T-helper 17 cell (primary cell): ENCODE measurements at places on chromosomes 16 and 17. TPM values are rescaled to one million over a fixed set of nuclear protein-coding genes. Genes with fewer than 3 reads are reported as not detected.

Gene COX4I1
- 533 TPM for total RNA-seq

Gene TANC2
- total RNA-seq: 46.0 TPM

Gene GRB7
- total RNA-seq: not detected

Gene ALDH3A1
- not detected for total RNA-seq

Gene GPR179
- total RNA-seq: not detected

Gene NUDT7
- 4.0 TPM for total RNA-seq

Gene AIPL1
- not detected for total RNA-seq

Gene TMC7
- not detected for total RNA-seq

Gene SCIMP
- 0.76 TPM for total RNA-seq

Gene LGALS9B
- not detected for total RNA-seq

Gene SPNS2
- total RNA-seq: 0.73 TPM

Gene IGFBP4
- 5.7 TPM for total RNA-seq

Gene CA5A
- not detected for total RNA-seq

Gene KRTAP9-8
- total RNA-seq: not detected

Gene KRTAP4-5
- not detected for total RNA-seq

Gene AOC2
- total RNA-seq: 1.9 TPM

Gene CMTM4
- 1.1 TPM for total RNA-seq

Gene PDE6G
- 0.50 TPM for total RNA-seq

Gene CPHXL2
- total RNA-seq: not detected

Gene WNT9B
- total RNA-seq: not detected

Gene TNK1
- total RNA-seq: 4.8 TPM

Gene CDRT15
- total RNA-seq: not detected

Gene KRTAP2-1
- total RNA-seq: not detected

Gene ASGR2
- total RNA-seq: 0.67 TPM

Gene FASN
- total RNA-seq: 126 TPM
